ENCODE measurements at places on chromosomes 5 and 9.

- no peak for DNase-seq
These were observed 6.9 kb upstream of the OLFM1 start for GRCh38 chr9:135080286-135081263.

DNA sequence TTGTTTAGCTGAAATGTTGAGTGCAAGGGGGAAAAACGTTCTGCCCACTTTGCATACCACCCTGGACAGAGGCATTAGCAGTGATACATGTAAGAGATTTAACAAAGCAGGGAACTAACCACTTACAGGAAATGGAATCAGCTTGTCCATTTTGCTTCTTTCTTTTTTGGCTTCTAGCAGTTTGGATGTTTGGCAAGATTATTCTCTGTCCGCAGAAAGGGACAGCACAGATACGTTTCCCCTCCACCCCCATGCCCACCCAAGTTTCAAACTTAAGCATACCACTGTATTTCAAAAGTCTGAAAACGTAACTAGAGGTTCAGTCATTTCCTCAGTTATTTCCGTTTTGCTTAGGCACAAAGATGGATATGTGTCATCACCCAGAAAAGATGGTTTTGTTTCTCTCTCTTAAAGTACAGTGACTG lies 118.4 kb downstream of the GDNF start:
- no peak for DNase-seq

DNA sequence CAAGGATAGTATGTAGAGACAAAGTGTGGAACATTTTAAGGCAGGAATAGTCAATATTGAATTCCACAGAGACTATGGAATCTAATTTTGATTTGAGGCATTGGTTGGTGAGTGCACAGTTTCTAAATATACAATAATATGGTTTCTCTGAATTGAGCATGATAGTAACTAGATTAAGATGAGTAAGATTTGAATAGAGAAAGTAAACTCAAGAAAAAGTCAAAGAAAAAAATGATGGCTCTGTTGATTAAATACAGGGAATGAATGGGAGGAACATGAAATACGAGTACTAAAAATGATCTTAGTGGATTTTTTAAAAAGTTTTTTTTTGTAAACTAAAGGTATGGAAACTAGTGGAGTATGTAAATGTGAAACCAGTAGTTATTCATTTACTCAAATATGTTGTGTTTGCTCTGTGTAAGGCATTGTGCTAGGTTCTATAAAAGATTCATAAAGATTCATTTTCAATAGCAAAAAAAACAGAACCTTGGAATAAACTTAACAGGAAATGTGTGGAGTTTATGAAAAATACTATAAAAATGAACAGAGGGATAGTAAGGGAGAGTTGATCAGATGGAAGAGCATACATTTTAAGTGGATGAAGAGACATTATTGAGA lies 101.2 kb downstream of the ZCCHC7 start:
- DNase-seq = no peak

- DNase-seq = no peak
These were observed 20.4 kb downstream of the ROPN1L start for GRCh38 chr5:10461904-10462555.

DNA sequence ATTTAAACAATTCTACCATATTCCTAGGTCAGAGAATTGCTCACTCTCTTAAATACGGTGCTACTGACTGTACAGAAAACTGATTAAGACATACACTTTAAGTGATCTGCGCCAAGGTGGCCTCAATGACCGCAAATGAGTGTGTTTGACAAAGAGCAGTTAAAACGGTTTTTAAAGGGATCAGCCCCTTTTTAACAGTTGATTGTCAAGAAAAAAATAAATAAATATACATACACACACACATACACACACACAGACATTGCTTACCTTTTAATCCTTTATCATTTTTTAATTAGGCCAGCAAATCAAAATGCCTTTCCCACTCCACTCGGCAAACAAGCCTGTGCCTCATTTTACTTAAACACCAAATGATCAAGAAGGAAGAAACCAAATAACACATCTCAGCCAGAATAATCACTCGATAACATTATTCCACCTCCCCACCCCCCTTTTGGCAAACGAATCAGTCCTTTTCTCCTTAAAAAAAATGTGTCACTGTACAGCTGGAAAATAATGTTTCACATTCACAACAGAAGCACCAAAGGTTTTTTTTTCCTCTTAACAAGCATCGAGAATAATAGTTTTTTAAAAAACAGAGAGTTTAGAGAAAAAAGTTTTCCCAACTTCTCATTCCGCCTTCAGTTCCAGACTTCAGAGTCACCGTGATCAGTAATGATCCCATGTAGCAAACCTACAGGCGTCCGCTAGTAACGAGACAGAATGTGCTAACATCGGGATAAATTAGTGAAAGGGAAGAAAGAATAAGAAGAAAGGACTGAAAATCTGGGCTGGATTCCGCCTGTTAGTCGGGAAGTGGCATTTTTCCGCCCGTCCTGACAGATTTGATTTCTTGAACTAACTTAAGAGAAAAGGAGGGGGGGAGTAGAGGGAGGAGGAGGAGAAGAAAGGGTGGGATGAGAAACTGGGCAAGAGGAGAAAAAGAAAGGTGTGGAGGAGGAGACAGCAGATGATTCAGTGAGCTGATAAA lies at the start of gene ZNF608:
TSS of gene ZNF608 (minus strand) at position 712 of the 988 bp plus-strand sequence. CDS start 1,650 bp downstream, outside the sequence.
- no peak for DNase-seq

DNA sequence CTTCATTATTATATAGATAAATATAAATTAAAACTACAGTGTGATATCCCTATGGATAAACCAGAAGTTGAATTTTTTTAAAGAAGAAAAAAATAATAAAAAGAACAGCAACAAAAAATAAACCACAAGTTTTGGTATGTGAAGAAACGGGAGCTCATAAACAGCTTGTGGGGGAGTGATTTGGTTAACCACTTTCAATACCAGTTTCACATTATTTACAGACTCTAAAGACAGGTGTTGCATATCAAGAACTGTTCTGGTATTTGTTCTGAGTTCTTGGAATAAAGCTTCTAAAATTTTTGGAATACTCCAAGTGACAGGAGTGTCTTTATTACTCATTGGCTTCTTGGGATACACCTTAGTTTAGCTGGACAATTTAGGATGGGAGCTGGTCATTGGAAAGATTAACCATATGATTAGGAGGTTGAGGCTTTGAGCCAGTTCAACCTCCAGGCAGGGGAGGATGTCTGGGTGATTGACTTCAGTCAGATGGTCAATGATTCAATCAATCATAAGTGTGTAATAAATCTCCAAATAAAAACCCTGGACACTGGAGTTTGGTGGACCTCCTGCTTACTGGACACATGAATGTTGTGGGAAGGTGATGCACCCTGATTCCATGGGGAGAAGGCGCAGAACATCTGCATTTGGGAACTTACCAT lies 2223.1 kb upstream of the C9orf72 start:
- no peak for DNase-seq

DNA sequence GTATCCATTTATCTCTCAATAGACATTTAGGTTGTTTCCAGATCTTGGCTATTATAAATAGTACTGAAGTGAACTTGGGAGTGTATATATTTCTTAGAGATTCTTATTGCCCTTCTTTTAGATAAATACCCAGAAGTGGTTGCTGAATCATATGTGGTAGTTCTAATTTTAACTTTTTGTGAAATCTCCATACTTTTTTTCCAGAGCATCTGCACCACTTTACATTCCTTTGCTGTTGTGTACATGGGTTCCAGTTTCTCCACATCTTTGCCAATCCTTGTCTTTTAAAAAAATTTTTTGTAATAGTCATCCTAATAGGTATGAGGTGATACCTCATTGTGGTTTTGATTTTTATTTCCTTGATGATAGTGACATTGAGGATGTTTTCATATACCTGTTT lies 303.7 kb downstream of the CCDC171 start:
- no peak for DNase-seq

- peak; percentile 46 for DNase-seq
These were observed 70.7 kb upstream of the RNF38 start for GRCh38 chr9:36470643-36471290.

GRCh38 chr5:72557167-72558045 lies 50.2 kb upstream of the ZNF366 start:
- no peak for DNase-seq

DNA sequence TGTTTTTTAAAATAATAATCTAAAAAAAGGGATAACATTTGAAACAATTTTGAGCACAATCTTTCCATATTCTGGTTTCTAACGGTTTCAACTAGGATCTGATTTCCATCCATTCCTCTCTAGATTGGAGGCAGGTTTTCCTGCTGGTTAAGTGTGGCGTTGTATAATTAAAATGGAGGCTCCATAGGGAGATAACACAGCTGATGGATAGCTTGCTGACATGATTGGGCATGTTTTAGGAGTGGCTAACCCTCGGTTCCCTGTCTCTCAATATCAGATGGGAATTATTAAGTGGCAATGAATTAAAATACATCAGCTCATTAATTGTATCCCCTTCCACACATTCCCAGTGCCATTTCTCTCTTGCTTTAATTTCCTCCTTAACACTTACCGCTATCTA lies 209.0 kb downstream of the ALDH1A1 start:
- no peak for DNase-seq

GRCh38 chr5:96597438-96598020 lies 64.6 kb upstream of the CAST start:
- no peak for DNase-seq

DNA sequence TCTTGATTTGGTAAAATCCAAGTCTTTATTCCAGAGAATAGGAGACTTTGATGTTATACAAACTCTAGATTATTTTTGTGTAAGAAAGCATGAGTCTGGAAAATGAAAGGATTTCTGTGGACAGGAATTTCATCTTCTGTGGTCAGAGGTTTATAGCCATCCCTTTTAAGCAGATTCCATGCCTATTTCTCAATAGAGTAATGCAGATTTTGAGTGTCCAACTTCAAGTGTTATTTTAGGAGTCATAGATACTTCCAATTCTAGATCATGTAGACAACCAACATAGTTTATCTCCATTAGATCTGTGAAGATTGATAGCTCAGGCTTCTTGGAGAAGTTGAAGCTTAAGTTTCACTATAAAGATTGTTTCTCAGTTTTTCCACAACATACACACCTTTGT lies 379.7 kb downstream of the PSAT1 start:
- no peak for DNase-seq

DNA sequence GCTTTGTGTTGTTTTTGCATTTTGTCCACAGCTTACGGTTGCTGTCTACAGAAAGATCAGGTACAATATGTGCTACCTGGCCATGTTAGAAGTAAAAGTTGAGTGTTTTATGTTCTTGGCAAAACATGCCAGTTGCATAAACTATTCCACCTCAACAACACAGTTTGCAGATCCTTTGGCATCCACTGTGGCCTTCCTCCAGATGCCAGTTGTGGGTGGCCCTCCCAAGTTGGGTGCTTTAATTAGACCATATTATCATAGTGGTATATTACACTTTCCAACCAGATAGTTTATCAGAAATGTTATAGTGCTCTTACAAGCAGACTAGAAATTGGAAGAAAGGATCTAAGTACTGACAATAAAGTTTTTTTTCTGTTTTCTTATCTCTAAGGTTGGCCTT lies 386.9 kb upstream of the KCNN2 start:
- DNase-seq = no peak

DNA sequence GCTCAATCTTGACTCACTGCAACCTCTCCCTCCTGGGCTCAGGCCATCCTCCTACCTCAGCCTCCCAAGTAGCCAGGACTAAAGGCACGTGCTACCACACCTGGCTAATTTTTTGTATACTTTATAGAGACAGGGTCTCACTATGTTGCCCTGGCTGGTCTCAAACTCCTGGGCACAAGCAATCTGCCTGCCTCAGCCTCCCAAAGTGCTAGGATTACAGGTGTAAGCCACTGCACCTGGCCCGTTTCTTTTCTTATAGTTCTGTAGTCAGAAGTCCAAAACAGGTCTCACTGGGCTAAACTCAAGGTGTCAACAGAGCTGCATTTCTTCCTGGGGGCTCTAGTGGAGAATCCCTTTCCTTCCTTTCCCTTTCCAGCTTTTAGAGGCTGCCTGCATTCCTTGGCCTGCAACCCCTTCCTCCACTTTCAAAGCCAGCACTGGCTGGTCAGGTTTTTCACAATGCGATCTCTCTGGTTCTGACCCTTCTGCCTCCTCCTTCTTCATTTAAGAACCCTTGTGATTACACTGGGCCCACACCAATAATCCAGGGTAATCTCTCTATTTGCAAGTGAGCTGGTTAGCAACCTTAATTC lies 16.3 kb downstream of the IRF1 start:
- no peak for DNase-seq

- no peak for DNase-seq
These were observed 243.7 kb downstream of the HSPA4 start for GRCh38 chr5:133295520-133295919.

DNA sequence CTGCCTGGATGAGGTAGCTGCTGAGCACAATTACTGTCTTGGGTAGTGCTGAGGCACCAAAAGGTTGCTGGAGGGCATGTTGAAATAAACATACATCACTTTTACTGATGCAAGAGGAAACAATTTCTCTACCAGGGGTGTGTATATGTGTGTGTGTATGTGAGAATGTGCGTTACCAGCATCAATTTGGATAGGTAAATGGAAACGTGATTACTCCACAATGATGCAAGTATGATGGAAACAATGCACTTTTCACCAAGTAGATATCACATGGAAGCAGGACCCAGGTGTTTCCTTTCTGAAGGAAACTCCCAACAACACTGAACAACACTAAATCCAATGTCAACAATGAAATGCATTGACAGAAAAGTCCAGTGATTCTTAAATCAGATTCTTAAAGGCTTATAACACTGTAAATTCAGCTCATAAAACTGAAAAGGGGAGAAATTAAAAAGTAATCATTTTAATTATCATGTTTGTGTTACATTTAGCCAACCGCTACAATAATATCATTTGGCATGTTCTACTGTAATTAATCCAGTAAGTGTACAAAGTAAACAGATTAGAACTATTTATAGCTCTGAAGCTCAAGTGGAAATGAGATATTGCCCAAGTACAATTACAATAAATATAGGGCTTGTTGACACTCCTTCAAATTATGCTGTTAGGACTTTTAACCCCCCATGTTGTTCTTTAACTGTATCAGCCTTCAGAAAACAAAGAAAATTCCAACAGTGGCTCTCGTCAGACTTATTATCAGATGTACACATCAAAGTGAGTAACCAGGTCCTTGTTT lies 25.3 kb downstream of the YIPF5 start:
- no peak for DNase-seq

DNA sequence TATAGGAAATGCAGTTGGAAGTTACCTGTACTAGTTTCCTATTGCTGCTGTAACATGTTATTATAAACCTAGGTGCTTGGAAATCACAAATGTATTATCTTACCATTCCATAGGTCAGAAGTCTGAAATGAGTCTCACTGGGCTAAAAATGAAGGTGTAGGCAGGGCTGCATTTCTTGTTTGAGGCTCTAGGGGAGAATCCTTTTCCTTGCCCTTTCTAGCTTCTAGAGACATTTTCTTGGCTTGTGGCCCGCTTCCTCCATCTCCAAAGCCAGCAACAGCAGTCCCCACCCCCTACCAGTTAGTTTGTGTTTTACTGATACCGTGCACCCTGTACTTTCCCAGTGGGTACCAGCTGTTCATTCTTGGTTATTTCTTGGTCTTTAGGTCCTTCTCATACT lies 153.3 kb downstream of the SLF1 start:
- DNase-seq = no peak

GRCh38 chr5:67802766-67803165 lies 412.8 kb upstream of the PIK3R1 start:
- DNase-seq = no peak

Measured in activated CD4-positive, CD25-positive, alpha-beta regulatory T cell treated with anti-CD3 and anti-CD28 coated beads, Interleukin-2, amount 50 U/mL, for 72 hours (primary cell).